ENCODE measurements at places on chromosomes 11 and 22.

- DNase-seq, result no peak
These were observed 35.4 kb upstream of the PDE2A start for GRCh38 chr11:72709478-72710238.

GRCh38 chr11:75782540-75783263 lies 14.1 kb downstream of the DGAT2 start:
- no peak for DNase-seq

GRCh38 chr22:35582861-35583670 lies 34.1 kb downstream of the MB start:
- DNase-seq, result peak; percentile 78

GRCh38 chr11:35825386-35825785 lies 118.5 kb upstream of the LDLRAD3 start:
- DNase-seq, result no peak

GRCh38 chr11:45321031-45321595 lies 35.0 kb upstream of the SYT13 start:
- DNase-seq, result no peak

- no peak for DNase-seq
These were observed 85.3 kb upstream of the HEPHL1 start for GRCh38 chr11:93935826-93936225.

- DNase-seq, result no peak
These were observed 65.4 kb downstream of the SMCO4 start for GRCh38 chr11:93477684-93478234.

DNA sequence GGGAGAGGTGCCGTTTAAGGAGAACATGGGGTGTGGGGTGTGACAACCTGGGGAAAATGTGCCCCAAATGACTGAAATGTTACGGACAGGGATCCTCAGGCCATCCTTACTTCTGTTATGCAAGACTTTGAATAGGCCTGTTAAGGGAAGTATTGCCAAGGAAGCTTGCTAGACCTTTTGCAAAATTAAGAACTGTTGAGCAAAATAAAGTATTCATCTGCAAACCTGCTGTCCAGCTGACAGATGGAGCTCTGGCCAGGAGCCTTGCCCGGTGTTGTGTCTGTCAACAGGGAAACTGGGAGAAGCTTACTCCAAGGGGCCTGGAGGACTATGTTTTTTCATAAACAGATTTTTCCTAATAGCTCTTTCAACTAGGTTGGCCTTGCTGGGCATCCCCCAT lies 48.0 kb downstream of the FAT3 start:
- DNase-seq, result no peak

DNA sequence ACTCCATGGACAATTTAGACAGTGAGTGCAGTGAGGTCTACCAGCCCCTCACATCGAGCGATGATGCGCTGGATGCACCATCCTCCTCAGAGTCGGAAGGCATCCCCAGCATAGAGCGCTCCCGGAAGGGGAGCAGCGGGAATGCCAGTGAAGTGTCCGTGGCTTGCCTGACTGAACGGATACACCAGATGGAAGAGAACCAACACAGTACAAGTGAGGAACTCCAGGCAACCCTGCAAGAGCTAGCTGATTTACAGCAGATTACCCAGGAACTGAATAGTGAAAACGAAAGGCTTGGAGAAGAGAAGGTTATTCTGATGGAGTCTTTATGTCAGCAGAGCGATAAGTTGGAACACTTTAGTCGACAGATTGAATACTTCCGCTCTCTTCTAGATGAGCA lies 51.4 kb downstream of the SPECC1L start:
- DNase-seq, result no peak

- DNase-seq, result peak; percentile 89
These were observed 1.9 kb downstream of the CHRM4 start for GRCh38 chr11:46389450-46390330.

- DNase-seq, result no peak
These were observed 724.5 kb upstream of the CNTN5 start for GRCh38 chr11:98296091-98296880.

DNA sequence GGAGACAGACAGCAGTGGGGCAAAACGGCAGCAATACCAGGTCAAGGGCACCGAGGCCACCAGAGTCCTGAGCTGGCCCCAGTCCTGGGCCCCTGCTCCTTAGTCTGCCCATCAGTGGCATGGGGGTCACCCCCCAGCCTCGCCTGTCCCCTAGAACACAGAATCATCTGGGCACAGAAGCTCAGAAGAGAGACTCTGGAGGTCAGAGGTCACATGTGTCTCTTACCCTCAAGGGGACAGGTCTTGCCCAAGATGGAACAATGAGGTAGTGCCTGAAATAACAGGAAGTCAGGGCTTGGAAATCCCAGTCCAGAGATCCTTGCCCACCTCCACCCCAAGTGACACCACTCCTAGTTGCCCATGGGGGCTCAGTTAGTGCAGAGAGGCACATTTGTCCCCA lies 20.6 kb downstream of the PDE2A start:
- DNase-seq, result no peak

DNA sequence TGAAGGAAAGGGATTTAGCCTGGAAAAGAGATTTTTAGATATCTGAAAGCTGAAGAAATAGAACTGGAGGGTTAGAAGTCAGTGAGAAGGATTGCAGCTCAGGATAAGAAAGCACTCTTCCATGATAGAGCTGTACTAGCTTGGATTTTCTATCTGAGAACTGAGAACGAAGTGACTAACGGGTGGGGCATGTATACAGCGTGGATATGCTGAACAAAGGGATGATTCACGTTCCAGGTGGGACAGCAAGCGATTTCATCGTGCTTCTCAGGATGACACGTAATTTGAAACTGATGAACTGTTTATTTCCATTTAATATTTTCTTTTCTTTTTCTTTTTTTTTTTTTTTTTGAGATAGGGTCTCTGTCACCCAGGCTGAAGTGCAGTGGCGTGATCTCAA lies 53.0 kb downstream of the GRAMD1B start:
- DNase-seq, result no peak

GRCh38 chr11:73233692-73234470 lies 15.8 kb downstream of the P2RY2 start:
- no peak for DNase-seq

- no peak for DNase-seq
These were observed 1.2 kb downstream of the PHLDB1 start for GRCh38 chr11:118608360-118609227.

DNA sequence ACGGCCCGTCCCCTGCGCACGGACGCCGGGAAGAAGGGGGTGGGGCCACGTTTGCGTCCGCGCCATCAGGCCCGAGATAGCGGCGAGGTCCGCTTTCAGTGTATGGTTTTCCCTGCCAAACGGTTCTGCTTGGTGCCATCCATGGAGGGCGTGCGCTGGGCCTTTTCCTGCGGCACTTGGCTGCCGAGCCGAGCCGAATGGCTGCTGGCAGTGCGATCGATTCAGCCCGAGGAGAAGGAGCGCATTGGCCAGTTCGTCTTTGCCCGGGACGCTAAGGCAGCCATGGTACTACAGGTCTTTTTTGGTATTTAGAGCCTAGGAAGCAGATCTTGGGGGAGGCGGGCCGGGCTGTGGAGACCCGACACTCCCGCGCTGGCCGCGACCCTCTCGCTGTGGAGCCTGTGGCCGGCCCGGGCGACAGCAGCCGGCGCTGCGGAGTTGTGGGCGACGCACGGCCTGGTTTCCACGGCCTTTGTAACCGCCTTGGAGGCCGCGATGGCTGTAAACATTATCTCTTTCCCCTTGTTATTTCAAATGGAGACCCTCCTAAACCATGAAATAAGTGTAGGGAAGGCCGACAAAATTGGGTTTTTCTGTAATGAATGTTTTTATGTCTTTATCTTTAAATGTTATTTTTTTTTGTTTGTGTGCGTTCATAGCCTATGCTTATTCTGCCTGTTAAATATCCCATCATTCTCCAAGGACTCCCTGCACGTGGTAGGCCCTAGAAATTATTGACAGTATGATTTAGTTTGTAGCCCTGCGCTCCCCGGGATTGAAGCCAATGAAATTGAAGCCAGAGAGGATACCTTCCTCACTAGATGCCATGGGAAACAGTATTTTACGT lies at the start of gene AASDHPPT:
Gene AASDHPPT, plus strand, starts transcription at position 54 of the 847 bp plus-strand sequence. Its CDS starts 49 bp downstream, at position 103.
- no peak for DNase-seq

- no peak for DNase-seq
These were observed 342.1 kb upstream of the NCAM1 start for GRCh38 chr11:112619106-112619505.

DNA sequence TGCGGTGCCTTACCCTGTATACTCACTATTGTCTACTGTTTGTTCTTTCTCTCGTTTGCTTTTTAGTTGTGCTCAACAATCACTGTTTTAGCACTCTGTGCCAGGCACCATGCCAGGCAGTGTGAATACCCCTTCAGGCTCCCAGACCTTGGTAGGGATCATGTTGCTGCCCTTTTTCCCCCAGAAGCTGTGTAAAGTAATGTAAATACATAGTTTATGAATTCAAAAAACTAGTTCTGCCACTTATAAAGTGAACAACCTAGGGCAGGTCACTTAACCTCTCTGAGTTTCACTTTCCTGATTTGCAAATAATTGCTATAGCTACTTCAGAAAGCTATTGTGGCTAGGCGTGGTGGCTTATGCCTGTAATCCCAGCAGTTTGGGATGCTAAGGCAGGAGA lies 81.0 kb upstream of the CTSC start:
- DNase-seq, result no peak

- DNase-seq, result no peak
These were observed 40.7 kb downstream of the MOB2 start for GRCh38 chr11:1445741-1446445.

DNA sequence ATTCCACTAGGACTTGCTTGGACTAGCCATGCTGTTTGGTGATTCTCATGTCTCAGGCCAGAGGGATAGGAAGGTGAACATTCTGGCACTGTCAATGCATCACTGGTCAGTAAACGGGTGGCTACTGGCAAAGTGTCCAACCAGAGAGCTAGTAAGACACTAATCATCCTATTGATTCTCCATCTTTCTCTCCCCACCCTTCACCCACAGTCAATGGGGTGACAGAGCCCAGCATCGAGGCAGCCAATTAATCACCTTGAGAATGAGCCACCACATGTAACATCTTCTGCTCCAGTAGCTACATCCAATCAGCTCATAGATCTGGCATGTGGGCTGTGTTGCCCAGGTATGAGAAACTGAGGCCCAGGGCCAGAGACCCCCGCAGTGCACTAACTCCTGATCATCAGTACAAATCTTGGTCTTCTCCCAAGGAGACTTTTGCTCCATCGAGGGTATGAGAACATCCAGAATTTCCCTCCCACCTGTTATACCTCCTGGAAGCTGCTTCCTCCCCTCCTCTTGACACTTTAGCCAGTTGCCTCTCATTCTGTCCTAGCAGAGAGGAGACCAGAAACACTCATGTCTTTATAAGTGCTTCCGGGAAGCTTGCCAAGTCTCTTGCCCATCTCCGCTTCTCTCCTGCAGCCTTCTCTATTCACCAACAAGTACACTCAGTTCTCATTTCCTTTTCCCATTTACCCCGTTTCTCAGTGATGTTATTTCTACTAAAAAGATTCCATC lies 17.0 kb downstream of the HTR3A start:
- DNase-seq, result no peak

DNA sequence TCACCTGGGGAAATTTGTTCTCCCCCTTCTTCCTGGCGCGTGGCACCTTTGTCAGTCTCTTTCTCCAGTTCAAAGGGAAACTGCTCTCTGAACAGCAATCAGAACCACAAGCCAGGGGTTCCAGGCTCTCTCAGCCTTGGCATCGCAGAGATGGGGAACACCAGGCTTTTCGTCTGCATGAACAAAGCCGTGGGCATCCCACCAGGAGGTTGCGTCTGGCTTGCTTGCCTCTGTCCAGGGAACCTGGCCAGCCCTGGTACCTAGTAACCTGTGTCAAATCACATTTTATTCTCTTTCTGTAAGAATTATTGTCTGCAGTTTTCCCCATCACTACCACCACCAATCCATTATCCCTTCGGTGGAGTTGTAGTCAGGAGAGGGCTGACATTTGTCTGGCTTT lies 107.0 kb downstream of the WNT7B start:
- DNase-seq, result no peak

DNA sequence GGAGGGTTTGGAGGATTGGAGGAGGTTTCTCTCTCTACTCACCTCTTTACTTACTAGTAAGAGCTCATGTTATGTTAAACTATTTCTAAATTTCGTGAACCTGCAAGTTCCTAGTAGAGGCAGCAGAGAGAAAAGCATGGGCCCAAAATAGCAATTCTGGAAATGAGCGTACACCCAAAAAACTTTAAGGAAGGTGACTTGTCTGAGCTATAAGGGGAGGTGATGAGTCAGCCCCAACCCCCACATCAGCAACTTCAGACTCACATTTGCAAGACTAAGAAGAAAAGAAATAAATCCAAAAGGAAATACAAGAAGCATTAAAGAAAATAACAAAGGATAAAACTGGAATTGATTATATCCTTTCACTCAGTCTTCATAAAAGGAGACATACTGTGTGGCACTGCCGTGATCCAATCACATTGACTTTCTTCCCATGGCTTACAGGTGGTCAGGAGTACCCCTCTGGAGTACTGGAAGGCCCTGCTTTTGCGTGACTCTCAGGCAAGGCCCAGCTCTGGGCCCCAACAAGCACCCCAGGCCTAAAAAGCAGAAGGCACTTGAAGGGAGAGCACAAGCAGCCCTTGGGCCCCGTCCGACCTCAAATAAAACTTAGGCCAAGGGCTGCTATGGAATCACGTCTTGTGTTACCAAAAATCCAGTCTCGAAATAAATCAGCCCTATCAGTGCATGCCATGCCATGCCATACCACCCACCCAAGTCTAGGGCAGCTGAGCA lies 14.3 kb downstream of the PACSIN2 start:
- DNase-seq, result no peak

- no peak for DNase-seq
These were observed 16.9 kb downstream of the CTNND1 start for GRCh38 chr11:57778318-57779037.

DNA sequence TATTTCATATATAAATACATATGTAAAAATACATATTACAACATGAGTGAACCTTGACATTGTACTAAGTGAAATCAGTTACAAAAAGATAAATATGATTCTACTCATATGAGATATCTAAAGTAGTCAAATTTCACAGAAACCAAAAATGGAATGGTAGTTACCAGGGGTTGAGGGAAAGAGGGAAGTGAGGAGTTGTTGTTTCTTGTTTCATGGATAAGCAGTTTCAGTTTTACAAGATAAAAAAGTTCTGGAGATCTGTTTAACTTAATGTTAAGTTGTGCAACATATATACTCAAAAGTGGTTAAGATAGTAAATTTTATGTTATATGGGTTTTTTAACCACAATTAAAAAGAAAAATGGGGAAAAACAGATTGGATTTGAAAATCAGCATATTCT lies 107.7 kb downstream of the ELP4 start:
- no peak for DNase-seq

- no peak for DNase-seq
These were observed 1.4 kb upstream of the C22orf39 start for GRCh38 chr22:19448739-19449421.

DNA sequence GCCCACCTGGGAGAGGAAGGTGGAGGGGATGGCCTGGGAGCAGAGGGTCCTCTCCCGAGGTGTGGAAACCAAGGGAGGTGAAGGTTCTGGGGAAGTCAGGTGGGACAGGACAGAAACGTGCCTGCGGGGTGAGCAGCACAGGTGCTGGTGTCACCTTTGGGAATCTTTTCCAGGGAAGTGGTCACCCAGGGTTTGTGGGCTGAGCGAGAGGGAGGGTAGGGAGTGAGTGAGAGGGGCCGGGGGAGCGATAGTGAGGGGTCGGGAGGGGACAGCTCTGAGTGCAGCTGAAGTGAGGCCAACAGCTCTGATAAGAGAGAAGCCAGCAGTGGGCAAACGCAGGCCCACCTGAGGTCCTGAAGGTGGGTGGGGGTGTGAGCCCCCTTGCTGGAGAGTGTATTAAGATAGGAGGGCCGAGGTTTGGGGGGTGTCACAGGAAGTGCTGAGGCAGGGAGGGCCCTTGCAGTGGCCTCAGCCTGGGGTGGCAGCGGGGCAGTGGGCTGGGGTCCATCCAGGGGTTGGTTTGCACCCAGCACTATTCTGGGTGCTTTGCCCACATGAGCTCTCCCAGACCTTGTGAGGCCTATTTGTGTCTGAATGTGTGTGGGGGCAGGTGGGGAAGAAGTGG lies 1.6 kb upstream of the SHANK3 start:
- DNase-seq, result no peak
